BJ (cell line): ENCODE measurements at places on chromosomes 6 and 20. TPM values are rescaled to one million over a fixed set of nuclear protein-coding genes. Genes with fewer than 3 reads are reported as not detected.

Gene PACRG
- 0.20 and 0.47 TPM in 2 replicates for polyA plus RNA-seq

Gene SLPI
- polyA plus RNA-seq = 0.21 TPM in 1 of 2 replicates, not detected in the other

Gene SSR1
- polyA plus RNA-seq = 173 and 215 TPM in 2 replicates

Gene COL9A3
- polyA plus RNA-seq = 0.21 and 0.34 TPM in 2 replicates

Gene INSM1
- not detected in 2 replicates for polyA plus RNA-seq

GRCh38 chr6:8166156-8166555 lies 63.8 kb upstream of the EEF1E1 start:
- no peak for DNase-seq

GRCh38 chr20:36085686-36086267 lies 68.8 kb upstream of the EPB41L1 start:
- DNase-seq = no peak
